ENCODE measurements at places on chromosomes 3 and 15. TPM values are rescaled to one million over a fixed set of nuclear protein-coding genes. Genes with fewer than 3 reads are reported as not detected.

DNA sequence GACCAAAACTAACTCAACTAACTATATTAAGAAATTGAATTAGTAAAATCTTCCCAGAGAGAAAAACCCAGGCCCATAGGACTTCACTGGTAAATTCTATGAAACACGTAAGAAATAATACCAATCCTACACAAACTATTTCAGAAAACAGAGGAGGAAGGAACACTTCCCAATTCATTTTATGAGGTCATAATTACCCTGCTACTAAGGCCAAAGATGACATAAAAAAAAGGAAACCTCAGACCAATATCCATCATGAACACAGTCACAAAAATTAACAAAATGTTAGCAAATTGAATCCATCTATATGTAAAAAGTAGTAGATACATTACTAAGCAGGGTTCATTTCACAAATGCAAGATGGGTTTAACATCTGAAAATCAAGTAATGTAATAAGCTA lies 3.5 kb downstream of the EDC3 start:
- no peak for DNase-seq

- no peak for DNase-seq
Observed at GRCh38 chr3:147616998-147617619, 207.9 kb downstream of the ZIC1 start.

DNA sequence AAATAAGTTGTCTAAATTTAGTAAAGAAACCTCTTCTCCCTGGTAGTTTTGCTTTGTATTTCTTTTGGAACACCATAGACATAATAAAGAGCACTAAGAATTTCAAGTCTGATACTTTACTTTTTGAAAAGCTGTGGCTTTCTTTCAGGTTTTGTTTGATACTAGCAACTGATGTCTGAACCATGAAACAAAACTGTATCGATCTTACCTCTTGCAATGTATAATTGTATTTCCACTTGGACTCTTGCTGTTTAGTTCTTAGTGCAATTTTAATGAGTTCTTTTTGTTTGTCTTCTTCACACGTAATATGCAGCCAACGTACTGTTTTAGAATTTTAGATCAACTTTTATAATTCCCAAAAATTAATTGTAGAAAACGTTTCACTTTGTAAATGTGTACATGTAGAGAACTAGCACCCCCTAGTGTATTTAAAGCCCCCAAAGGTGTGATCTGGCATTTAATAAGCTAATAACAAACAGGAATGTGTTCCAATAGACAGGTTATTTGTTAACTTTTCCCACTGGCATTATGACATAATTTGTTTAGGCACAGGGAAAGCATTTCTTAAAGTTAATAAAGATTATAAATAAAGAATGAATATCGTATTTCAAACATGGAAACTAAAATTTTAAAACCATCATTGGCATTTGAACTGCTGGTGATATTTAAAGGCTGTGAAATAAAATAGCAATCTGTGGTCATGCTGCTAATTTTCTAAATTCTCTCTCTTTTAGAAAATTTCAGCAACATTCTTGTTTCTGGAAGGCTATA lies 289.1 kb upstream of the DNAJC19 start:
- DNase-seq: no peak

- DNase-seq: no peak
Observed at GRCh38 chr3:154029926-154030325, 91.3 kb upstream of the ARHGEF26 start.

GRCh38 chr15:83207009-83207659 lies 489 bp downstream of the HDGFL3 start:
- DNase-seq: peak; percentile 44

GRCh38 chr3:153978006-153978405 lies 143.2 kb upstream of the ARHGEF26 start:
- DNase-seq: no peak

- DNase-seq: no peak
Observed at GRCh38 chr15:34618073-34618472, 34.6 kb upstream of the GOLGA8B start.

GRCh38 chr3:45273681-45274515 lies 47.8 kb upstream of the TMEM158 start:
- DNase-seq: peak; percentile 15

APOD gene
- 0.48 TPM for total RNA-seq

Measured in mammary epithelial cell (primary cell).